WTC11 (cell line): ENCODE measurements at places on chromosomes 6 and 20. TPM values are rescaled to one million over a fixed set of nuclear protein-coding genes. Genes with fewer than 3 reads are reported as not detected.

Gene ESF1
- 25.3 to 28.7 TPM (median 26.2 TPM) in 3 replicates for total RNA-seq

DNA sequence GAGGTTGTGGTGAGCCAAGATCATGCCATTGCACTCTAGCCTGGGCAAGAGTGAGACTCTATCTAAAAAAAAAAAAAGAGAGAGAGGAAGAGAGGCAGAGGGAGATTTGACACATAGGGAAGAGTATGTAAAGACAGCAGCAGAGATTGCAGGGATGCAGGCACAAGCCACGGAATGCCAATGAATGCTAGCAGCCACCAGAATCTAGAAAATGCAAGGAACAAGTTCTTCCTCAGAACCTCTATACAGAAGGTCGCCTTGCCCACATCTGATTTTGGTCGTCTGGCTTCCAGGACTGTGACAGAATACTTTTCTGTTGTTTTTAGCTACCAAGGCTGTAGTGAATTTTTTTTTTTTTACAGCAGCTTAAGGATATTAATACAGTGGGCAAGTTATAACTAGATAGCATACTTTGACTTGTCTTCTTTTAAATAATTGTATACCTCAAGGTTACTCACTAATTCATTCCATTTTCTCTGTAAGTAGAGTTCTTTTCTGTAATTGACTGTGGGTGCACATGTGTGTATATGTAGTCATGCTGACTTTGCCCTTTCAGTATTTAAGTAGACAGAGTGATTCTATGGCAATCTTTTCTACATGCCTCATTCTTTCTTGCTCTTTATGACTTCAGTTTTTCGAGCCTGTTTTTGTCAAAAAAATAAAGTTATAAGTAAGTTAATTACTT, 402.2 kb downstream of the GJA1 start:
- DNase-seq: no peak

DNA sequence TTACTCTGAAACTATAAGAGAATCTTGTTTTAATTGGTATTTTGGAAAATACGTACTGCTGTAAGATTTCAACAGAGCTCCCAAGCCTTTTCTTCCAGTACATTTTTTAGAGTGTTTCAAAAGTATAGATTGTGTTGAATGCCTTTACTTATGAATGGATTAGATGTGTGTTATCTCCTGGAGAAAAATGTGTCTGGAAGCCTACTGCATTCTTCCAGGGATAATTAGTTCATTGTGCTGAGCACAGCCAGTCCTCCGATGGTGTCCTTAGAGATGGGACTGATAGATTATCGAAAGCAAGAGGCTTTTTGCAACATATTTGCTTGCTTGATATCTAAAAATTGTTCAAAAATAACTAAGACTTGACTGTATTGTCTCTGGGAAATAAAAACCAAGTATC, 114.2 kb downstream of the PLEKHG1 start:
- no peak for DNase-seq

DNA sequence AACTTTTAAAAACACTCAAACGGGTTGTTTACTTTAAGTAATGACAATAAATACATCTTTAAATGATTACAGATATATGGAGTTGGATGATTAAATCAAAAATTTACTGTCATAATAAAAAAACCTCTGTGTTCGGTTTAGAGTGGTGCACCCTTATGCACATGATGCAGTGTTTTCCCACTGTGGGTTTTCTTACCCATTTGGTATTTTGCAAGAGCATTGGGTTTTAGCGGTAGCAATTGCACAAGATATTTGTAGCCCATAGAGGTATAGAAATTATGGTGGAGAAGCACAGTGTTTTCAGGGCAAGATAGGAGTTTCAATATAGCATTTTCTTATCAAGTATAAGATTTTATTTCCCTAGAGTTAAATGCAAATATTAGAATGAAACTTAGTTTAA, 410.8 kb upstream of the PLCB4 start:
- DNase-seq: no peak

GRCh38 chr6:1496836-1497760, 107.7 kb downstream of the FOXF2 start:
- DNase-seq: no peak

DNA sequence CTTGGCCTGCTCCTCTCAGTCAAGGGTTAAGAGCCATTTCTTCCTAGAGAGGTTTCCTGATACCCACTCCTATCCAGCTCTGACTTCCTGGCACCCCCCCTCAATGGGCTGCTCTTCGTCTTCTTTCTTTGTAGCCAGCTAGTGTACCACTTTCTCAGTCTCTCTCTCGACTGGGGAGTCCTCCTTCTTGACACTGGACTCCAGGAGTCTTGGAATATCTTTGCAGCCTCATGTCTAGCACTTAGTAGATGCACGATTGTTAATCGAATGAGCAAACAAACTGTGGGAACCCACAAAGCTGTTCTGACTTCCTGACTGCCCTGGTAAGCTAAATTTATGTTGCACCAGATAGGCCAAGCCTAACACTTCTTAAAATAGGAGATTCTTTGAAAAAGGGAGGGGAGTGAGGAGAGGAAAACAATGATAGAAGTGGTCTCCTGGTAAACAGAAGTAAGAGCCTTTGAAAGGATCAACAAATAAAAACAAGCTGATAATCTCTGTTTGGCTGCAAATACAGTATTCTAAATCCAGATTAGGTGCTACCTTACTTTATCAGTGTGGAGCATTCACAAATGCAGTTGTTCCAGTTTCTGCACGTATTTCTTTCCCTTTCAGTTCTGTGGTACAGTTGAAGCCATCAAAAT, 160.1 kb upstream of the CITED2 start:
- DNase-seq: no peak

Gene NRN1
- 0.21 to 0.66 TPM (median 0.50 TPM) in 3 replicates for total RNA-seq

Gene TOX2
- 1.9 to 3.4 TPM (median 2.4 TPM) in 3 replicates for total RNA-seq

- no peak for DNase-seq
Measured at GRCh38 chr6:170317076-170317475, 10.5 kb downstream of the FAM120B start.

Gene FGD2
- total RNA-seq: 0.31 to 0.78 TPM (median 0.44 TPM) in 3 replicates

DNA sequence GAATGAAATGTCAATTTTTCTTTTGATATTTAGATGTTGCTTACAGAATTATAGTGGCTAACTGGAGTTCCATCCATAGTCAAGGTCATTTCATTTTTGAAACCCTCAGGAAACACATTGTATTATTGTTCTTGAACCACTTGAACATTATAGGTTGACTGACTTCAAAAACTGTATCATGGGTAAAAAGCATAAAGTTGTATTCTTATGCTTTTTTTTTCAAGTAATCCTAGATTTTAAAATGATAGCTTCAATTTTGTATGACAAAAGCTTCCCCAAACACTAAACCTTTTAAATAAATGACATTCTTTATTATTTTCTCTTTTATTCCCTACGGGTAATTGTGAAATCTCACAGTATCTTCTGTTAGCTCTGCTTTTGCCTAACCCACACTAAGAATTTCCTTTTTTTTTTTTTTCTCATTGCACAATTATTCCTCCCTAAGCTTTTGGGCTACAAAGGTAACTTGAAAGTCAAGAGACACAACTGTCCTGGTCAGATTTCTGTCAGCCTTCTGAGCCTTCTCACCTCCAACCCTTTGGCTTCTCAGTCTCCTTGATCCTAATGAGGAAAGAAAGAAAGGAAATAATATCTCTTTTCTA, 36.9 kb upstream of the LAMA4 start:
- DNase-seq: no peak

Gene NDRG3
- total RNA-seq: 26.0 to 27.0 TPM (median 26.3 TPM) in 3 replicates

- no peak for DNase-seq
Measured at GRCh38 chr20:63767456-63767855, 27.9 kb downstream of the SLC2A4RG start.

GRCh38 chr6:12508553-12508952, 208.0 kb upstream of the PHACTR1 start:
- DNase-seq: no peak

- DNase-seq: no peak
Measured at GRCh38 chr6:42025845-42026243, 24.5 kb upstream of the TAF8 start.

- no peak for DNase-seq
Measured at GRCh38 chr6:127904160-127904559, 3.3 kb upstream of the THEMIS start.

- DNase-seq: no peak
Measured at GRCh38 chr6:130575971-130576370, 210.2 kb downstream of the TMEM200A start.

Gene SIRPD
- not detected in 3 replicates for total RNA-seq

DNA sequence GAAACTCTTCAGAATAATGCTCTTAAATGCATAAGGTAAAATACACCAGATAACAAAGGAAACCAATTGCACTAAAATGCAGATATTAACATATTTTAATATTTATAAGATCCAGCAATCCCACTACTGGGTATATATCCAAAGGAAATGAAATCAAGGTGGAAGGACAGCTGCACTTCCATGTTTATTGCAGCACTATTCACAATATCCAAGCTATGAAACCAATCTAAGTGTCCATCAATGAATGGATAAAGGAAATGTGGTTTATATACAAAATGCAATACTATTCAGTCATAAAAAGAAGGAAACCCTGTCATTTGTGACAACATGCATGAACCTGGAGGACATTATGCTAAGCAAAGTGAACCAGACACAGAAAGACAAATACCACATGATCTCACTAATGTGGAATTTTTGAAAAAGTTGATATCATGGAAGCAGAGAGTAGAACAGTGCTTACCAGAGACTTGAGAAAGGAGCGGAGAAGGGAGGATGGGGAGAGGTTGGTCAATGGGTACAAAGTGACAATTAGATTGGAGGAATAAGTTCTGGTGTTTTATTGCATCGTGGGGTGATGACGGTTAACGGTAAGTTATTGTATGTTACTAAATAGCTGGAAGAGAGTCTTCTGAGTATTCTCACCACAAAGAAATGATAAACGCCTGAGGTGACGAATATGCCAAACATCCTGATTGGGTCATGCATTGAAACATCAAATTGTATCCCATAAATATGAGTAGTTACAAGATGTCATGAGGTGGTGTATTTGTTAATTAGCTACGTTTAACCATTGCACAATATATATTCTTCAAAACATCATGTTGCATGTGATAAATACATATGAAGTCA, 37.9 kb upstream of the RNF24 start:
- no peak for DNase-seq

Gene ACSS1
- 1.5 to 2.7 TPM (median 2.4 TPM) in 3 replicates for total RNA-seq

Gene TP53TG5
- 0.37 to 0.85 TPM in 2 of 3 replicates, not detected in the other for total RNA-seq

- DNase-seq: no peak
Measured at GRCh38 chr20:42193119-42193518, 574.9 kb upstream of the CHD6 start.
